ENCODE measurements at places on chromosomes 16 and 17.
A peak's percentile ranks its signal among the peaks of the same experiment; 100 is the strongest.

GRCh38 chr16:23629516-23629915 lies 11.6 kb downstream of the PALB2 start:
- DNase-seq, result no peak

DNA sequence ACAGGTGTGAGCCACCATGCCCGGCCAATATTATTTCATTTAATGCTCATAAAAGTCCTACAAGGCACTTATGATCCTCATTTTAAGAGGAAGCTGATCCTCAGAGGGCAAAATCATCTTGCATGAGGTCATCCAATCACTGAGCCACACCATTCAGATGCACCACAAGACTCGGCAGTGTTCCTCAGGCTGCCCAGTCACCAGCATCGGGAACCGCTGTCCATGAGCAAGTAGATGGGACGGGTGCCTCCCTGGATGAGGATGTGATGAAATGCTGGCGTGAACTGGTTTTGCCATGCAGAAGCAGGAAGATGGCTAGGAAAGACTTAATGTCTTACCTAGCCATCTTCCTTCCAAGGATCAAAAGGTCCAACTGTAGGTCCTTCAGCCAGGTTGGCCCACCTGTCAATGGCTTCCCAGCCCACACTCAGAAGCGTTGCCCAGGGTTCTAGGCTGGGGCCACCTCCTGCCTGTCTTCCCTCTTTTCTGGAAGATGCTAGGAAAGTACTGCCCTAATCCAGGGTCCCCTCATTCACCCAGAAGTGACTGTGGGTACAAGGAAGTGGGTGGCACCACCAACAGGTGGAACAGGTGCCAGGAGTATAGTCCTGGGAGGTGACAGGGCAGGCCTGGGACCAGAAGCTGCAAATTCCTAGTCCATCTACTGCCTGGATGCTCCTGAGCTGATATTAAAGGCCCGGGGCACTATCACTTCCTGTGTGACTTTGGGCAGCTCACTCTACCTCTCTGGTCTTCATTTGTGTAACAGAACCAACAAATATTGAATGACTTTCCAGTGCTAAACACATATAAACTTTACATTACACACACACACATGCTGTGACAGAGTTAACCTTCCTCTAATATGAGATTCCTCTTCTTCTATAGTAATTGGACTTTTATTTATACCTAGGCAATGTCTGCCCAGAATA lies 32.2 kb upstream of the CRYBA1 start:
- peak; percentile 35 for DNase-seq

GRCh38 chr16:51049678-51050376 lies 101.2 kb downstream of the SALL1 start:
- peak; percentile 15 for DNase-seq

DNA sequence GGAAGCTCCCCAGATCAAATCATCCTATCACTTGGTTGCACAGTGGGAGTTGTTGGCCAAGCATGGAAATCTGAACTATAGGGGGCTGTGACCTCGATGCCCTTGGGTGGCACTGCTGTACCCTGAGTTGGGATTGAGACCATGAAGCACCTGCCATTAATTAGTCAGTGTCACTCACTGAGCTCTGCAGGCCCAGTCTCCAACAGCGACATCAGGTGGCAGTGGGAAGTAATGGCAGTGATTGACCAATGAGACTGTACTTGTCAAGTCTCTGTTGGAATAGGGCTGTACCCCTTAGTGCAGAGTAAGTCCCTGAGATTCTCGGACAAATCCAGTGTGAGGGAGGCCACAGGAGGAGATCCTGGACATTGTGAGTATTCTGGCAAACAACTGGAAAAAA lies 118.0 kb upstream of the RPL38 start:
- peak; percentile 28 for DNase-seq

GRCh38 chr16:80081846-80082245 lies 458.9 kb upstream of the DYNLRB2 start:
- DNase-seq, result no peak

GRCh38 chr16:30656974-30657865 lies 1.0 kb upstream of the FBRS start:
- no peak for DNase-seq

- DNase-seq, result no peak
These were observed 302.7 kb upstream of the PSMD7 start for GRCh38 chr16:73993878-73994277.

- peak; percentile 10 for DNase-seq
These were observed 1.7 kb downstream of the ACADVL start for GRCh38 chr17:7221278-7222092.

GRCh38 chr17:11712456-11712855 lies 114.2 kb downstream of the DNAH9 start:
- no peak for DNase-seq

DNA sequence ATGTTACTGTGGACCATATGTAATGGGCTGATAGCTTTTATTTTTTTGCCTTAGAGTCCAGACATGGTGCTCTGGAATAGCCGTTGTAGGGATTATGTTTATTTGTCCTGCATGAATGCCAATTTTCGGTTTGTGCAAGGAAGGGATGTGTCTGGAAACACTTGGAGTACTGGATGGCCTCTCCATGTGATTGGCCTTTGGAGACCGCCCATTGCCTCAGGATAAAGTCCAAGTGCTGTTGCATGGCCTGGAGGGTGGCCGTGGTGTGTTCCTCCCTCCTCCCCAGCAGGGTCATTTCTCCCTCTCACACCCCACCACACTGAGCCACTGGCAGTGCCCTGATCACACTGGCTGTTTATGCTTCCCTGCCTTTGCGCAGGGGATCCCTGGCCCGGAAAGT lies 93.9 kb downstream of the MSI2 start:
- no peak for DNase-seq

DNA sequence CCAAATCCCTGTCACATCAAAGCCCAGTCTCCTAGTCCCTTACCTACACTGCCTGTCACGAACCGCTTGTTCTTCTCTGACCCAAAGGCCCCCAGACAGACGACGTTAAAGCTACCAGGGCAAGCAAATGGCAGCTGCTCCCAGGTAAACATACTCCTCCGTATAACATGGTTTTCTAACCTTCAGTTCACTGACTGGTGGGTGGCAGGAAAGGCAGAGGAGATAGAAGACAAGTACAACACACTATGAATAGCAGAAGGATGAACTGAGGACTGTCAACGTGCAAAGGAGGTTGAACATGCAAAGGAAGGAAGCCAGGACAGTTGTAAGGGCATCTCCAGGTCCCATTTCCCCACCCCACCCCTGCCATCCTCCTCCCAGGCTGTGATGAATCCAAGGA lies 449.8 kb downstream of the SHISA9 start:
- DNase-seq, result no peak

DNA sequence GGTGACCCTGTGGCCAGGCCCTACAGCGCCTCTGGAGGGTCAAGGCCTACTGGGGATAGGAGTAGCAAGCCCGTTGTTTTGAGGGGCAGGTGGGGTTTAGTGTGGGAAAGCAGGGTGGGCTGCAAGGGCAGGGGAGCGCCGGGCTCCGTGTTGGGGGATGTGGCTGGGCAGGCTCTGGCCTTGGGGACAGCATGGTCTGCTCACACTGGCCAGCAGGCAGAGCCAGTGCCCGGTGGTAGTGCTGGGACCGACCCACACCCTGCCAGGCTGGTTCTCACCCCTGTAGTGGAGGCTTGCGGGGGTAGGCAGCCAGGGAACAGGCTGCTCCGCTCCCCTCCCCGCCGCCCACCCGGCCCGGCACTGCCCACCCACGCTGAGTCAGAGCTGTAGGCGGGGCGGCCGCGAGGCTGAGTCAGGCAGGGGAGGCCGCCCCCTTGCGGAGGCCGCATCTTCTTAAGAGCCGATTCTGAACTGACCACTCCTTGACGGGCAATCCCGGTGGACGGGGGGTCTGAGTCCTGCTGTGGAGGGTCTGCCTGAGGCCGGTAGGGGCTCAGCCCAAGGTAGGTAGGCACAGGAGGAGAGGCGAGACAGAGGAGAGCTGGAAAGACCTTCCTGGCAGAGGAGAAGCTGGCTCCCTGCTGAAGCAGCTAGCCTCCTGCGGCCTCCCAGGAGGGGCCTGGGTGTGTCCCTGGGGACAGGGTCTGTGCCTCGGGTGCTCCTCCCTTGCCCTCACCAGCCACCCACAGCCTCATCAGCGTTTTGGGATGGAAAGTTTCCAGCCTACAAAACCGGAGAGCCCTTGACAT lies 62.4 kb downstream of the BAIAP2 start:
- DNase-seq, result peak; percentile 83

- DNase-seq, result no peak
These were observed 2.8 kb downstream of the ZNF319 start for GRCh38 chr16:57997528-57998265.

DNA sequence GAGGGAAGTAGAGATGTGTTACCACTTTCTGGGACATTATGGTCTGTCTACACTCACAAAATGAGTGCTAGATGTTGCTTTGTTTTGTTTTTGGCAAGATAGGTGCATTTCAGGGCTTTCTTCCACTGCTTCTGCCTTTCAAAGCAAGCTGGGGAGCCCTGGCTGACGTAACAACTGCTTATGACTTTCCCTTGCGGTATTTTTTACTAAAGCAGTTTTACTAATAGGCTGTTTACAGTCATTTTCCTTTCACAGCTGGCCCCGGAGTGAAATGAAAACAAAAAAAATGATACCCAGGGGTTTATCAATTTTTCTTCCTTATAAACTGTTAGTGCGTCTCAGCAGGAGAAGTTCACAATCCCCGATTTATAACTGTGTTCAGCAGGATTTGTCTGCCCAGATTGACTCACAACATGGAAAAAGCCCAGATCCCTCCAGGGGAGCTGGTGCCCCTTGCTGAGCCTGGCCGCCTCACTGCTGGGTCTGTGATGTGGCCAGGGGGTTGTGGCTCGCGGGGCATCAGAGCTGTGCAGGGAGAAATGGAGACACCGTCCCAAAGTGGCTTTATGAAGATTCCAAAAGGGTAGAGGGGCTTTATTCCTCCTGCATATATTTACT lies 184.4 kb upstream of the HS3ST3A1 start:
- DNase-seq, result no peak

DNA sequence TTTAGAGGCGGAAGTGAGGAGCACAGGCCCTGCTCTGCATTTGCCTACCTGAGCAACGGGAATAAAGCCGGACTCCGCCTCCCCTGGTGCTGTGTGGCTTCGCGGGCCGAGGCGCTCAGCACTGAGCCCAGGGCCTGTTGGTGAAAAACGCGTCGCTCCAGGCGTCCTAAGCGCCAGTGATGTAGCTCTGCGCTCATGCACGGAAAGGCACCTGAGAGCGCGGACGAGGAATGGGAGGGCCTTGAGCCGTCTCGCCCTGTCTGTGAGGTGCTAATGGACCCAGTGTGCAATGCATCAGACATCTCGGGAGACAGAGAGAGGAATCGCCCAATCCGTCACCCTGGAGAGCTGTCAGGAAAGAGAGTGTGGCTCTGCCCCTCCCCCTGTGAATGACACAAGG lies 17.2 kb upstream of the ATP2A3 start:
- no peak for DNase-seq

GRCh38 chr16:87832741-87833502 lies 36.4 kb downstream of the SLC7A5 start:
- peak; percentile 51 for DNase-seq

DNA sequence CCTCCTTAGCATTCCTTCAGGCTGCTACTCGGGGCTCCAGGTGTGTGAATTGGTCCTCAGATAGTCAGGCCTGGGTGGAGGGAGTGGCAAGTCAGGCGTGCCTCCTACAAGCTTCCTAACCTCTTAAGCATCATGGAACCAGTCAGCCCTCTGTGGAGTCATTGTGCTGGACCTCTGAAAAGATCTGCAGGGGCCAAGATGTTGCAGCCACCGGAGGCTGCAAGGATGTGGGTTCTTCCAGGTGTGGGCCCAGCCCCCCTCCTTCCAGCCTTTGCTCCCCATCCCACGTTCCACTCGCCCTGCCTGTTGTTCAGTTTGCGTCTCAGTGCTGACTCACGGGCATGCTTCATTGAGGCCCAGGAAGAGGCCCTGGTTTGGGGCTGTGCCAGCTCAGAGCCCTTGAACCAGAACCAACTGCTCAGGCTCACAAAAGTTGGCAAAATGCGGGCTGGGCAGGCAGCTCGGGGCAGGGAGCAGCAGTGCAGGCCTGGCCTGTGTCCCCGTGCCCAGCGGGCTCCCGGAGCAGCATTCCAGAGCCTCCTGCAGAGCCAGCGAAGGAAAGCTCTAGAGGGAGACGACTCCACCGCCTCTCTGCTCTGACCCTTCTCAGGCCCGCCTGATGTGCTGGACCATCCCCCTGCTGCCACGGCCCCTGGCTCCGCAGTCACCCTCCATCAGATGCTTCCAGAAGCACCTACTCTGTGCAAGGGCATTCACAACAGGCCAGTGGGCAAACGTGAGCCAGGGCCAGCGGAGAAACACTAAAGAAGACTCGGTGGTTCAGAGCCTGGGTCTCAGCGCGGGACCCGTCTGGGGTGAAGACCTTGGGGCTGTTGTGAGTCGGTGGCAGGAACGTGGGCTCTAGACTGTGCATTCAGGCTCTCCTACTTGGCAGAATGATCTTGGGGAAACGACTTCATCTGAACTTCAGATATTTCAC lies 7.5 kb downstream of the LDHD start:
- DNase-seq, result peak; percentile 97

DNA sequence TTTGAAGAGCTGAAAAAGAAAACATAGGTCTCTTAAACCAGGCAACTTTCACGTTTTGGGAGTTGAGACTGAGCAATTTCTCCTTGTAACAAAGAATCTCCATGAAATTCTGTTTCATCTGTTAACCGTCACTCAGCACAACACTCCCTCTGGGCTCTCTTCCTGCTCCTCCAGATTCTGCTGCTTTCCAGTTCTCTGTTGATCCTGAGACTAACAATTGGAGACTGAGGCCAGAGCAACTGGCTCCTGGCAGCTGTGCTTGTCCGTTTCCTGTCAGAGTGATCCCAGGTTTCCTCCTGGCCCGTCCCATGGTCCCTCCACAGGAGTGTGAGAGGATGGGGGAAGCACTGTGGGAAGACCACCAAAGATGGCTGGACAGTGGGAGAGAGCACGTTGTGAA lies 32.5 kb downstream of the IST1 start:
- no peak for DNase-seq

DNA sequence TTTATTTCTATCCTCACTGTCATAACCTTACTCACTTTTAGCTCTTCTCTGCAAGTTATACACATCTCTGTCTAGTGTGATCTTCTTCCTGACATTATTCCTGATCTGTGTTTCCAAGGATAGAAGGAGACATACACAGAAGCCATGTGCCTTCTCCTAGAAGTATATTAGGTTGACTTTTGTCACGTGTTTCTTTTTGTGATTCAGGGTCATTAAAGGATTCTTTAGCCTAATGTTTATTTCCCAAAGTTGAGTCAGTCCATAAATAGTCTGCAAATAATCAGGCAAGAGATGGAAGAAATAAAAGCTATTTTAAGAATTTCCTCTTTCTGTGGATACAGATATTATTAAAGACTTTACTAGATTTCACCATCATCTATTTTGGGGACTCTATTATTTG lies 214.1 kb upstream of the GOT2 start:
- DNase-seq, result no peak
